GM12865 (cell line): ENCODE measurements at places on chromosomes 7 and 10.

DNA sequence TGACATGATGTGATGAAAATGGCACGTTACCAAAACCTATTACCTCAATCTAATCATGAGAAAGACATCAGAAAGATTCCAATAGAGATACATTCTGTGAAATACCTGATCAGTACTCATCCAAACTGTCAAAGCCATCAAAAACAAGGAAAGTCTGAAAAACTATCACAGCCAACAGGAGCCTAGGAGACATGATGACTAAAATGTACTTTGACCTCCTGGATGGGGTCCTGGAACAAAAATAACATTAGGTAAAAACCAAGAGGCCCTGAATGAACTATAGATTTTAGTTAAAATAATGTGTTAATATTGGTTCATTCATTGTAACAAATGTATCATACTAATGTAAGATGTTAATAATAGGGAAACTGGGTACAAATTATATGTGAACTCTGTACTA, 113.9 kb upstream of the LRGUK start:
- no peak for DNase-seq

- DNase-seq, result no peak
Measured at GRCh38 chr10:73459683-73460314, 26.4 kb upstream of the MSS51 start.

DNA sequence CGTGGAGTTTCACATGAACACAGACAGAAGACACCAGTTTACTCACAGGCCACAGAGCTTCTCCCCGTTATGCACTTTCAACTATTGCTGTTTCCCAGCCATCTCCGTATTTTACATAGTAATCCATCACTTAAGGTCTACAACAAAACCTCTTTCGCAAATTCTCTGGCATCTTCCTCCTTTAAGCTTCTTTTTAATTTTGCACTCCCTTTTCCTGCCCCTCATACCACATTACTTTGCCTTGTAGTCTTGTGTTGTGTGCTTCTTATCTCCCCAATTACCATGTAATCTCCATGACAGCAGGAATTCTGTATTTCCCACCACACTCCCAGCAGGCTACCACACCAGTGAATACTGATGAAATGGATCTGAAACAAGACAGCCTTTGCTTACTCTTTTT, 87.3 kb downstream of the ODAD2 start:
- DNase-seq, result no peak

GRCh38 chr10:60414877-60415585, 25.4 kb upstream of the ANK3 start:
- DNase-seq, result no peak

GRCh38 chr10:90197766-90198165, 496.4 kb downstream of the KIF20B start:
- DNase-seq, result no peak

DNA sequence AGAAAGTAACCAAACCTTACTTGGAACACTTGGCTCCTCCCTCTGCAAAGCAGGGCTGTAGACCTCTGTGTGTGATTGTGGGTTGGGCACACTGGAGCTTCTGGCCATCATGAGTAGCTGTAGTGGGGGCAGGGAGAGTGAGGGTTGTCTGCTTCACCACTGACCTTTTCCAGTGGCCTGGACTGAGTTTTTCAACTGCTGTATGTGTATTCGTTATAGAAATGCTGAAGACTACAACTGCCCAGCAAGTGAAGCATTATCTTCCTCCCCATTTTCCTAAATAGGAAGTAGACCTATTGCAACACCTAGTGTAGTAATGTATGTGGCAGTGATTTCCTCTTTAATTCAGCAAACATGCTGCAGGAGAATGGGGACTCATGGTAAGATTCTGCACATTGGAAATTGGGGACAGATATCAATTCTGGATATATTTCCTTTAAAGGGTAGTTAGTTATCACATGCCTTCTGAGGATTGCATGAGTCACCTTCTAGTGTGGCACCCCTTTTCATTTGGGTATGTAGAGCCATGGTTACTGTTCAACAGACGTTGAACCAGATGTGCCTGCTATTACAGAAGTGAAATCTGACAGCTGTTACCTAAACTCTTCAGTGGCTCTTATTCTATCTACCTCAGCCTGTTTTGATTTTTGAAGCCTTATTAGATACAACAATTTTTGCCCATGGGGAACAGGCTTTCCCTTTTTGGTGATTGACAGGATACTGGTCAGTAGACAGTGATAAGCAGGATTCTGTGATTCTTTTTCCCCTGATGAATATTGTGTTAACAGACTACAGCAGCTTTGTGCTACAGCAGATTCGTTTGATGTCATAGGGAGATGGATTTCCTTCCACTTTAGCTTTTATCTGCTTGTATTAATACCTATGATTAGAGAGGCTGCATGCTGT, 130.9 kb downstream of the SND1 start:
- DNase-seq, result peak; percentile 16

DNA sequence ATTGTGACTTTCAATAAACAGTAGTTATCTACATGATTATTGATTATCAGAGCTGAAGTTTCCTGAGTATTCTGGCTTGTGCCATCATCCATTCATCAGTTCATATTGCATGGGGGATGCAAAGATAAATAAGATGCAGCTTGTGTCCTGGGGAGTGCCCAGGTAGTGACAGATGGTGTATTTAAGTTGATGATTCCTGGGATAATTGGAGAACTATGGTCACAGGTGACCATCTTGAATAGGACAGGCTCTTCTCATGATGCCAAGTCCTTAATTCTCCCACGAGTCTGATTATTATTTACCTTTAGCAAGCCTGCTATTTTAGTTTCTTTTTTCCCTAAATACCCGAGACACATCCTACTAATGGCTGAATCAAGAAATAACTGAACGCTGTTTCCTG, 64.9 kb downstream of the PLPP4 start:
- no peak for DNase-seq

DNA sequence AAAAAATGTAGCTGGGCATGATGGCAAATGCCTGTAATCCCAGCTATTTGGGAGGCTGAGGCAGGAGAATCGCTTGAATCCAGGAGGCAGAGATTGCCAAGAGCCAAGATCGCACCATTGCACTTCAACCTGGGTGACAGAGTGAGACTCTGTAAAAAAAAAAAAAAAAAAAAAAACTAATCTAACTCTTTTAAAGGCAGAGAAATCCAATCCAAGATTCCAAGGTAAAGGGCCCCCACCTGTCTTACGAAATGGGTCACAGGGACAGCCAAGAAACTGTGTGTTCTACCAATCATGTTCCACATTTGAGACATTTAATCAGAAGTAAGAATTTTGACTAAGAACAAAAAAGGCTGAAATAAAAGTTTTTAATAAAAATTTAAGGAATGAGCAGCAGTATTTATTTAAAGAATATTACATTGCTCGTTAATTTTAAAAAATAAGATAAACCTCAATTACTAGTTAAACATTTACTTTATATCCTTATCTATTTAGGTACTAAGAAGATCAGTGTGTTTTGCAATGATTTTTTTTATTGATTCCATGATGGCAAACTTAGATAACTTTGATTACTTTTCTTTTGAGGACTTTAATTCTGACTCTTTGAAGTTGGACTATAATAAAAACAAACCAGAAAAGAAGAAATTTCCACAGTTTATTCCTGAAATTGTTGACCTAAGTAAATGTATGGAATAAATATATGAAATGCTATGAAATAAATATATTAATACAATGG, 6.7 kb upstream of the OAT start:
- DNase-seq, result no peak

DNA sequence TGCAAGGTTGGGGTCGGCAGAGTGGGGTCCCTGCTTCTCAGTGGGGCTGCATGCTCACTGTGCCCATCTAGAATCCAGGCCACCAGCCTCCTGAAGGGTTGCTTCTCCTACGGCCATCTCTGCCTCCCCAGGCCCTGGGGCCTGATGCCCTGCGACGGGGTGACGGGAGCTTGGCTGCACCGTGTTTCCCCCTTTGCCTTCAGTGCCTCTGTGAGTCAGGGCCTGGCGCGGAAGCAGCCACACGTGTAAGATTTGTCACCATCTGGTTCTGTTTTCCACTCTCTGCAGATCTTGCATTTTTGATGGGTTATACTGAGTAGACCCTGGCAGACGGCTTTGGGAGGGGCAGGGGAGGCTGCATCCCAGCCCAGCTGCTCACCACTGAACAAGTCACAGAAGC, 7.2 kb downstream of the ADAMTS14 start:
- DNase-seq, result no peak

GRCh38 chr7:108109221-108109908, 20.8 kb downstream of the LAMB4 start:
- peak; percentile 22 for DNase-seq

DNA sequence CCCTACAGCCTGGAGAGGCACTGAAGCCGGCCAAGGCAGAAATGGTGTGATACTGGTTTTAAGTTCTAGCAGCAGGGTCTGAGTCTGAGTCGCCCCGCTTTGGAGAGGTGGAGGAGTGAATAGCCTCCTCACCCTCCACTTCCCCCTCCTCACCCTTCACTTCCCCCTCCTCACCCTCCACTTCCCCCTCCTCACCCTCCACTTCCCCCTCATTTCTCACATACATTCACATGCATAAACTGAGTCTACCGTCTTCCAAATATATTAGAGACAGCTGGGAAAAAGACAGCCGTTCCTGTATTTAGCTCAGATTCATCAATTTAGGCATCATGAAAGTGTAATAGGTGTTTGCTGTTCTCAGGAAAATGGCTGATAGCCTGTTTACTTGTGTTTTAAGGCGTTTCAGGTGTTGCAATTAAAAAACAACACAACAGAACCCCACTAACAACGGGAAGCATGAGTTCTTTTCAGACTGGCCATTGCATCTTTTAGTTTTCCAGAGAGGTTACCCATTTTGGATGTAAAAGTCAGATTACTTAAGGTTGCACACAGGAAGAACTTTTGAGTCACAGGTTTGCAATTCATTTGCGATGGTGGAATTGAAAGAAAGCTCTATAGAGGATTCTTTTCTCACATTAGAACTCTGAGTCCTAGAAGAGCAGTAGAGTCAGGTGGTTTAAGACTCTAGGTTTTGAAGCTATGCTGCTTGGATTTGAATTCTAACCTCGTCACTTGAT, 861 bp downstream of the NRBF2 start:
- DNase-seq, result peak; percentile 37

DNA sequence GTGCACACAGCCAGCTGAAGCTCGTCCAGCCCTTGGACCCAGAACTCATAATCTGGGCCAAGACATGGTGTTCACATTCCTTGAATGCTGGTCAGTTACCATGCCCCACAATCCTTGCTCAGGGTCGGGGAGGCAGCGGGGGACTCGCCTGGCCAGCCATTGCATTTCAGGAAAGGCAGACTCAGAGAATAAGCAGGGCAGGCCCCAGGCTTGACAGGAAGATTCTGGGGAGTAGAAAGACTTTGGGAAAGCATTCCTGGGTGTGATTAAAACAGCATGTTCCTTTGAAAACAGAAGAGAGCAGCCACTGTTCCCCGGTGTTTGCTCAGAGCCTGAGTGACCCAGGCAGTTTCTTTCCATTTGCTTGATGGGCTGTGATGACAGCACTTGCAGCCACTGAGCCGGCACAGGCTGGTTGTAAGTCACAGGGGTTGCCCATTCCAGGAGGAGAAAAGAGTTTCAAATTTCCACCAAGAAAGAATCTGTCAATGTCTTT, 473.7 kb downstream of the TYW1 start:
- no peak for DNase-seq
